ENCODE measurements at places on chromosomes 6 and 20. TPM values are rescaled to one million over a fixed set of nuclear protein-coding genes. Genes with fewer than 3 reads are reported as not detected.

The ZKSCAN3 gene
- 4.0 TPM for total RNA-seq

The PTCHD4 gene
- total RNA-seq = 8.4 TPM

The TNF gene
- total RNA-seq = not detected

The TINAG gene
- not detected for total RNA-seq

The NFATC2 gene
- 1.8 TPM for total RNA-seq

The FABP7 gene
- 202 TPM for total RNA-seq

- no peak for DNase-seq
Observed at GRCh38 chr6:142716097-142716496, 228.9 kb downstream of the HIVEP2 start.

- no peak for DNase-seq
Observed at GRCh38 chr20:50568549-50568942, 58.4 kb downstream of the PTPN1 start.

DNA sequence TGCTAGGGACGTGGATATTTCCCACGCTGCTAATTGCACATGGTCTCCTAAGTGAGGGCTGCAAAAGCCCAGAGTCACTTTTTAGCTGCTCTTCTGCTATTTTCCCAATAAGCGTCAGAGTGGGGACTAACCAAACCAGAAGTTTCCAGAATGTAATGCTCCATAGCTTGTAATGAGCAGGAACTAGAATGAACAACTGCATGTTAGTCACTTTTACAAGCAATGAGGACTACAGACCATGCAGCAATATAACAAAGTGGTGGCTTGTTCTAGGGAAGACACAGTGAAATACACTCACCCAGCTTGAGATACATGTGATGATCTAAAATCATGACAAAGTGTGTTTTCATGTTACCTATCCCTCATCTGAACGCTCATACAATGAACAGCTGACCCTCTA, 314.1 kb upstream of the SGK1 start:
- DNase-seq = peak; percentile 65

DNA sequence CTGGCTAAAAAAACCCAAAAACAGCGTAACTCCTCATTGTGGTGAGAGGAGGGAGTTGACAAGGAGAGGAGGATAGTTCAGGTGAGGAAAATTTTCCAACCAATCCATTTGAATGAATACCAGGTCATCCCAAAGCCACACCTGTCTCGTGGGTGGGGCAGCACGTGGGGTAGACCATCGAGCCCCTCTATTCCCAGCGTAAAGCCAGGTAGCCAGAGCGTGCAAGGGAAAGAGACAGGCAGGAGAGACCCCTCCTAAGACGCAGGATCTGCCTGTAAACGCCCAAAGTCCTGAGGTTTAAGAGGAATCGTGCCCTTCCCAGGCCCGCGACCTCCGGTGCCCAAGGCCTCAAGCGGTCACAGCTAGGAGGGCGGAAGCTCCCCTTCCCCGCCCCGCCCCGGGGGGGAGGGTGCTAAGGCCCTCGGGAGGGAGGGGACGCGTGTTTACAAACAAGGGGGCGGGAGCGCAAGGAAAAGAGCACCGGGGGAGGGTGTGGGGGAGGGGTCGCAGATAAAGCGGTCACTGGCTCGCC, 712 bp downstream of the RXRB start:
- peak; percentile 87 for DNase-seq

DNA sequence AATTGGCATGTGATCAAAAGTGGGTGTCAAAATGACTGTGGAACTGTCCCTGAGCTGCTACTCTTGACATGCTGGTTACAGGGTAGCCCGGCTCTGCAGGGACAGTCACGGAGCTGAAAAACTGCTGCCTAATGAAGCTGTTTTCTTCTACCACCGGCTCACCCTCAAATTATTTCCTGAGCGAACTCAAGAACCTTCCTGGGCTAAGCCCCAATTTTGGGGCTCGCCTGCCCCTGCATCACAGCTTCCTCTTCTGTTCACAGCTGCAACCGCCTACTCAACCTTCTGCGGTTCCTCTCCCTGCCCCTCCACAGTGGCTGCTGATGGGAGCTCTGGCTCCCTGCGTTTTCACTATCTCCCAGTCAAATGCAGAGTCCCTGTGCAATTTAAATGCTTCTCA, 110.8 kb upstream of the MLN start:
- no peak for DNase-seq

GRCh38 chr6:158230967-158231550, 62.9 kb downstream of the GTF2H5 start:
- DNase-seq = no peak

DNA sequence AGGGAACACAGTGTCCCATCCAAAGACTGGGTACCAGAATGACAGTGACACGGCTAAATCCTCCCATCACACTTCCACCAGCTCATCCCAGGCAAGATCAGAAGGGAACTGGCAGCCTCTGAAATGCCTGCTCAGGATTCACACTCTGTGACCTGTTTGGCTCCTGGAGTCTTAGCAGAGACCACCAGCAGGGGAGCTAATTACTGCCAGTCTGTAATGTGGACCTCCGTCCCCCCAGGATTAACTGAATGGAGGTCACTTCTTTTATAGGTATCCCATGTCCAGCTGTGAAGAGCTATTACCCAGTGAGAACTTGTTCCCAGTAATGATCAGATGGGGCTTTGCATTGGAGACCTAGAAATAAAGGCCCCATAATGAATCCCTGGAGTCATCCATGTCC, 45.2 kb downstream of the DEFB114 start:
- DNase-seq = no peak

DNA sequence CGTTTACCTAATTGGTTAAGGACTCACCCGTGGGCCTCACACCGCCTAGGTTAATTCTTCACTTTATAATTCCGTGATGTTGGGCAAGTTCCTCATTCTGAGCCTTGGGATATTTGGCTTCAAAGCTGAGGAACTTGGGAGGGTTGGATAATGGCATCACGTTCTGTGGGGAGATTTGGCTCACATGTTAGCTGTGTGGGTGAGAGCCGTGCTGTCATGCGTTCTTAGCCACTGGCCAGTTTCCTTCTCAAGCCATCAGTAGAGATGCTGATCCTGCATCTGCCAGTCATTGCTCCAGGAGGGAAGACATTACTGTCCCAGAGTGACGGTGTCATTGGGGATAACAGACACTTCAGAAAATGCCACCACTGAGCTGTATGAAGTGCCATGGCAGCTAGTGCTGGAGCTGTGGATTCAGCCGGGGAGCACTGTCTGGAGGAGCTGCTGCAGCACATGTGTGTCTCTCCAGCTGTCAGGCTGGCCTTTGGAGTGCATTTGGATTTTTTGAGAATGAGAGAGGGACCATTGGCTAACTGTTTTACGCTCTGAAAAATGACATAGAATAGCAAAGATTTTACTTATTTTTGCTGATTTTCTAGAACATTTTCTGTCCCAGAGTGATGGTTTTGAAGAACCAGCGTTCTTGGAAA, 16.5 kb downstream of the IGF2R start:
- DNase-seq = peak; percentile 33

DNA sequence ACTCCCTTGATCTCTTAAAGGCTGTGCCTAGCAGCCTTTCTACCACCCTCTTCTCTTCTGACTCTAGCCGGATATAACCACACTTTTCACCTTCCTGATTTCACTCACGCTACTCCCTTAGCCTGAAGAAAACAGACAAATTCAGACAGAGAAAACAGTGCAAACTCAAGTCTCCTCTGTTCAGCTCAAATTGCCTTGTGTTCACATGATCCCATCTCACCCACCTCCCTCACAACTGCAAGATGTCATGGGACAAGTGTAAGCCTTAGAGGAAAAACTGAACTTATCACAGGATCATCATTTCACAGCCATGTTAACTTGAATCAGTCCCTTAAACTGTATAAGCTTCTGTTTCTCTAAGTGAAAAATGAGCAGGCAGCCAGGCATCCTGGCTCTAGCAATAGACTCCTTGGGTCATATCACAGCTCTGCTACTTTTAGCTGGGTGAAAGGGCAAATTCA, 66.5 kb upstream of the TENT5A start:
- DNase-seq = peak; percentile 21
